ENCODE measurements at places on chromosomes 16 and 17.

DNA sequence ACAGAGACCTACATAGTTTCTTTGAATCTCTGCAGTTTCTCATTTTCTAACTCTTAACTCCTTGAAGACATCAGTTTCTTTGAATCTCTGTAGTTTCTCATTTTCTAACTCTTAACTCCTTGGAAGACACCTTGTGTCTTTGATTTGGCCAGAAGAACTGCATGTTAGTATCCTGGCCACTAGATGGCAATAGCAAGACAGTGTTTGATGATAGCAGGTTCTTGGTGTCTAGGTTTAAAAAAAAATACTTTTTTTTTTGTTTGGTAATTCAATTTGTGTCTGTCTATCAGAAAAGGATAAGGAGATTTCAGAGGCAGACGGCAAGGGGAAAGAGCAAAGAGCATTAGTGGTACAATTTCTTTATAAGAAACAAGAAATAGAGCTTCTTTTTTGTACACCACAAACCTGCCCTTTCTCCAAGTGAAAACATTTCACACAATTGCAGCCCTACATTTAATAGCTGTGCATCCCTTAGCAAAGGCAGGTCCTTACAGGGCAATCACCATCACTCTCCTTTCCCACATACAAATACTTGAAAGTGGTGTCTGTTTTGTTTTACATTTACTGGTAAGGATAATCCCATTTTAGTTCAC lies 1324.9 kb upstream of the CDH8 start:
- DNase-seq: no peak

- DNase-seq: peak; percentile 44
Measured at GRCh38 chr16:31476303-31477219, 4.6 kb downstream of the TGFB1I1 start.

DNA sequence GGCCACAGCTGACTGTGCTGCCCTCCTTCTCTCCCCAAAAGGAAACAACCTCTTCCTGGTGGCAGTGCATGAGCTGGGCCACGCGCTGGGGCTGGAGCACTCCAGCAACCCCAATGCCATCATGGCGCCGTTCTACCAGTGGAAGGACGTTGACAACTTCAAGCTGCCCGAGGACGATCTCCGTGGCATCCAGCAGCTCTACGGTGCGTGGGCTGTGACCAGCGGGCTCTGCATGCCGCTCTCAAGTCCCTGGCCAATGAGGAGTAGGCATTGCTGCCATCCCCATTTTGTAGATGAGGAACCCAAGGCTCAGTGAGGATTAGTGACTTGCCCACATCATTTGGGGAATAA lies 14.9 kb downstream of the MMP15 start:
- no peak for DNase-seq

- no peak for DNase-seq
Measured at GRCh38 chr17:983921-984320, 4.3 kb upstream of the NXN start.

DNA sequence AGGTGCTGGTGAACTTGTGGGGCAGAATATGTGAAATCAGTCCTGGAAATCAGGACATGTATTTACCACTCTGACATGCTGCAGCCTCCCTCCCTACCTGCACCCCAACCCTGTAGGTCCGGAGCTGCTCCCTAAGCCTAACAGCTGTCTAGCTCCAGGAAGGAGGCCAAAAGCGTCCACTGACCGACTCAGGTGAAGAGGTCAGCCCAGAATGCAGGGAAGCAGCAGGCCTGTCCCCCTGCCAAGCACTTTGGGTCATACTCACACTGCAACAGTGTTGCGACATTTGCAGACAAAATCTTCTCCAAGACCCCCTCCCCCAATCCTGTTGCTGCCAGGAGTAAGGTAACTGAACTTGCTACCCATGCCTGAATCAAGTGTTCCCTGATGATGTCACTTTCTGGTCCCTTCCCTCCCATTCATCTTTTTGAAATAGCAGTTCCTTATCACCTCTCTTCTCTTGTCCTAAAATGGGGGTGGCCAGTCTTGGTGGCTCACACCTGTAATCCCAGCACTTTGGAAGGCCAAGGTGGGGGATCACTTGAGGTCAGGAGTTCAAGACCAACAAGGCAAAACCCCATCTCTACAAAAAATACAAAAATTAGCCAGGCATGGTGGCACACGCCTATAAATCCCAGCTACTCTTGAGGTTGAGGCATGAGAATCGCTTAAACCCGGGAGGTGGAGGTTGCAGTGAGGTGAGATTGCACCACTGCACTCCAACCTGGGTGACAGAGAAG lies 1.3 kb upstream of the ACLY start:
- DNase-seq: no peak

- no peak for DNase-seq
Measured at GRCh38 chr16:140175-140857, 1.8 kb upstream of the NPRL3 start.

GRCh38 chr17:32158870-32159585 lies 16.7 kb downstream of the RHOT1 start:
- no peak for DNase-seq

DNA sequence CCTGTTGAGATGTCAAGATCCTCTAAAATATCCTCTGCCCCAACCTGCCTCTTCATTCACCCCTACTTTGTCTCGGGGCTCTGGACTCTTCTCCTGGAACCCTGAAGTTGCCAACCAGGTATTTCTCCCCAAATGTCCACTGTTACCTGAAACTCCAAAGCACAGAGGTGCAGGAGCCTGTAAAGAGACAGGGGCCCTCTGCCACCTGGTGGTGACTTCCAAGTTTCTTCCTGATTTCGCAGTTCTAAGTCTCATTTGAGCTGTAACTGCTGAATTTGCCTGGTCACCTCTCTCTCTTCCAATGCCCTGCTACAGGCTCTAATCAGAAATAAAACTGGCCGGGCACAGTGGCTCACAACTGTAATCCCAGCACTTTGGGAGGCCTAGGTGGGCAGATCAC lies 77.1 kb upstream of the RCVRN start:
- no peak for DNase-seq

DNA sequence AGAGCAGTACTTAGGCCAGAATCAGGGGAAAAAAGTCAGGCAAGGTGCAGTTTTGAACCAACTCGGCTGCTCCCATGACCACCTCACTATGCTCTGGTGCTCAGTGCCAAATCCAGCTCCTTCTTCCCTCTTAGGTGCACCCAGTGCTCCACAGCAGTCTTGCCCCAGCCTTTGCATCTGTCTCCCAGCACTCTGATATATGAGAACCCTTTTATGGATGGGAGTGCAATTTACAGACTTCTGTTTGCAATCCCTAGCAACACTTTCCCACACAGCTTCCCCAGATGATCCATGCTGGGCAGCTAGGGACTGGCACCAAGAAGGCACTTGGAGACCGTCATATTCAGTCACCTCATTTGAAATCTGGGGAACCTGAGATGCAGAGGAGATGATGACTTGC lies 267.9 kb upstream of the CCL2 start:
- DNase-seq: no peak

GRCh38 chr16:76428858-76429257 lies 151.7 kb downstream of the CNTNAP4 start:
- no peak for DNase-seq

DNA sequence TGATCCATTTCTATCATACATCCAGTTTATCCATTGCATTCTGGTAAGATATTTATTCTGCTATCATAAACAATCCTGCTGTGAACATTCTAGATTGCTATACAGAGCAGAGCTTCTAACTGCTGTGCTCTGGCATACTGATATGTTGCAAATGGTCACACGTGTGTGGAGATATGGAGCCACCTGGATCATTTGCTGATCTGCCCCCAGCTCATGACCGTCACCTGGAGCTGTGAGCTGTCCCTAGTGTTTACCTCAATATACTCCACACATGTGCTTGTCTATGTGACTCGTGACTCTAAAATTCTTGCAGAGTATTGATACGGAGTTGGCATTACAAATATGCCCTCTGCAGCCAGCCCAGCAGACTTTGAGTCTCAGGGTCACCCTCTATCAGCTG lies 164.5 kb upstream of the ZFHX3 start:
- no peak for DNase-seq

DNA sequence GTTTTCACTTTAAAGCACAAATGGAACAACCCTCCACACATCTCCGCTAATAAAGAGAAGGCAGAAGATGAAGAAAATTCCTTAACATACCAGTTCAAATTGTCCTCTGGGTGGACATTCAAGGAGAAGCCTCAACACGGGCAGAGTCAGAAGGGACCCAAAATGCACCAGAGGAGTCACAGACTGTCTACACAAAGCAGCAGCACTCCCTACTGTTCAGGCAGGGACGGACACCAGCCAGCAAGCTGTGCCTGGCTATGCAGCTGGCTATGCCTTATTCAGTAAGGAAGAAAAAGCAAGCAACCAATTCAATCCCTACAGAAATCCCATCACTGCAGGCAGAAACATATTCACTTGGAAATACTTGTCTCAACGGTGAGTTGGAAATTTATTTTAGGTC lies 8.1 kb downstream of the DNAJC7 start:
- no peak for DNase-seq

DNA sequence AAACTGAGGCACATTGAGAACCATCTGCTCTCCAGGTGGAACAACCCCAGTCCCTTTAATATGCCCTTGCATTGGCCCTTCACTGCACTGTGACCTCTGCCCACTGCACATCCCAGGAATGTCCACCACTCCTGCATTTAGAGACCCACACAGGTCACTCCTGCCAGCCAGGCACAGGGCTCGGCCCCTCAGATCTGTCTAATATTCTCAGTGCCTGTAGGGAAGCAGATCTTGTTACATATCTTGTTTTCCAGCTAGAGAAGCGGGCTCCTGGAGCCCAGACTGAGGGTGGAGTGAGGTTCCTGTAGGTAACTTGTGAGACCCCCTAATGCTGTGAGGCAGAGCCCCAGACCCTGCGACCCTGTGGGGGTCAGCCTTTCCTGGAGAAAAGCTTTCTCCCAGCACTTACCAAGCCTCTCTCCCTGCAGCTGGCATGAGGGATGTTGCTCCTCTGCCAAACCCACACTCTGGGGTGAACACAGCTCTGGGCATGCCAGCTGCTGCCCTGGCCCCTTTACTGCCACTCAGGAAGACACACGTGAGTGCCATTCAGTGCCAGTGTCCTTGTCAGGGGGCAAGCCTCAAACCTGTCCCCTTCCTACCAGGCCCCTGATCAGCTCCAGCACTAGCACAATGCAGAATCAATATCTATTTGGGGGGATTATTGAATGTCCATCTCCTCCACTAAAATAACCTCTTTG lies 40.3 kb upstream of the CRHR1 start:
- no peak for DNase-seq

GRCh38 chr17:77472468-77473310 lies 331.9 kb downstream of the SEC14L1 start:
- no peak for DNase-seq

GRCh38 chr16:82105107-82105506 lies 64.9 kb downstream of the MPHOSPH6 start:
- DNase-seq: no peak

- DNase-seq: no peak
Measured at GRCh38 chr16:590188-590814, 435 bp downstream of the RAB40C start.

- no peak for DNase-seq
Measured at GRCh38 chr16:51710186-51710585, 559.1 kb upstream of the SALL1 start.

DNA sequence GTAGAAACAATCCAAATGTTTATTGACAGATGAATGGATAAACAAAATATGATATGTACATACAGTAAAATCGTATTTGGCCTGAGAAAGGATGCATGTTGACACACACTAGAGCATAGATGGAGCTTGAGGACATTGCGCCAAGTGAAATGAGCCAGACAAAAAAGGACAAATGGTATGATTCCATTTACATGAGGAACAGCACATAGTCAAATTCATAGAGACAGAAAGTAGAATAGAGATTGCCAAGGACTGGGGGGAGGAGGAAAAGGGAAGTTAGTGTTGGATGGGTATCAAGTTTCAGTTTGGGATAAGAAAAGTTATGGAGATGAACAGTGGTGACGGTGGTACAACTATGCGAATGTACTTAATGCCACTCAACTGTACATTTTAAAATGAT lies 47.9 kb downstream of the COPRS start:
- DNase-seq: no peak

- no peak for DNase-seq
Measured at GRCh38 chr16:85915125-85915845, 16.3 kb downstream of the IRF8 start.

DNA sequence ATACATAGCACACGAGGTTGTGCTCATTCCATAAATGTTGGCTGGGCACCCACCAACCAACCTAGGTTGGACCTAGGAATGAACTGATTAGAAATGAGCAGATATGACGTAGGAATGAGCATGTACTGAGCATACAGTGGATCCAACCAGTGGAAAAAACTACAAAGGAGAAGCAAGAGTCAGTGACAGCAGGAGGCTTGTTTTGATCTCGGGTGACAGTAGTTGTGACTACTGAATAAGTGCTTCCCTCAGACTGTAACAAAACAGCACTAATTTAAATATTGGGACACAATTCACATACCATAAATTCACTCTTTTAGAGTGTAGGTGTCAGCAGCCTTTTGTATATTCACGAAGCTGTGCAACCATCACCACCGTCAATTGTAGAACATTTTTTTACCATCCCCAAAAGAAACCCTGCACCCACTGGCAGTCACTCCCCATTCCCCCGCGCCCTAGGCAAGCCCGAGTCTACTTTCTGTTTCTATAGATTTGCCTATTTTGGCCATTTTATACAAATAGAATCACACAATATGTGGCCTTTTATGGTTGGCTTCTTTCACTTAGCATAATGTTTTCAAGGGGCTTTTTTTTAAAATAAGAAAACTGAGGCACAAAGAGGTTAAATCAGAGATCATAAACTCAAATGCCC lies 7.0 kb downstream of the VAC14 start:
- no peak for DNase-seq

DNA sequence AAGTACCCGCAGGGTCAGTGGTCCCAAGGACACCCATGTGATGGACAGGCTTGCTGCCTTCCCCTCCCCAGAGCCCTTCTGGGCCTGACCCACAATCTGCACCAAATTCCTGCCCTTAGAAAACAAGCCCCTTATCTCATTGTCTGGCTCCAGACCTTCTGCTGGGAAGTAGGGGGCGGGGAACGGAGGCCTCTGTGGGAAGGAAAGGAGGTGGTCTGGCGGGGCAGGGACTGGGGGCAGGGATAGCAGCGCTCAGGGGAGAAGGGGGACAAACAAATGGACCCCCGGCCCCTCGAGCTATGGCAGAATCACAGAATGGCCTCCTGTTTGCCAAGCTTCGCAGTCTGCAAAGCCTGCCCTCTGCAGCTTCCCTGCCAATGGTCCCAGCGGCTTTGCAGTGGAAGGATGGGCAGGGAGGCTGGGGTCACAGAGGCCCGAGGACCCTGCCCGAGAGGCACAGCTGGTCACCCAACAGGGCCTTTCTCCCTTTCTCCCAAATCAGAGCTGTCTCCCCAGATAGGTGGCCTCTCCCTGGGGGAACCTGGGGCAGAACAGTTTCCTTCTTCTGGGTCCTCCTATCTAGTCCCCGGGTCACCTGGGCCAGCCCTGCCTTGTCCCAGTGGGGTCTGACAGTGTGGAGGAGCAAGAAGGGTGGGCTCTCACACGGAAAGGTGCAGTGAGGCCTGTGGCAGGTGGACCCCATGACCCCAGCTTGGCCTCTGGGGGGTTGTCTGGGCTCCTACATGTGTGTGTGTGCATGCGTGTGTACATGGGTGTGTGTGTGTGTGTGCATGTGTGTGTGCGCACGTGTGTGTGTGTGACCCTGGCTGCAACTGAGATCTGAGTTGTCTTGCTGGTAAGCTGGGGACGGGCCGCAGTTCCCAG lies 25.5 kb downstream of the TMEM235 start:
- DNase-seq: no peak

- DNase-seq: no peak
Measured at GRCh38 chr16:25952983-25953382, 261.2 kb downstream of the HS3ST4 start.
